ENCODE measurements at places on chromosomes 11 and 22. TPM values are rescaled to one million over a fixed set of nuclear protein-coding genes. Genes with fewer than 3 reads are reported as not detected.

DNA sequence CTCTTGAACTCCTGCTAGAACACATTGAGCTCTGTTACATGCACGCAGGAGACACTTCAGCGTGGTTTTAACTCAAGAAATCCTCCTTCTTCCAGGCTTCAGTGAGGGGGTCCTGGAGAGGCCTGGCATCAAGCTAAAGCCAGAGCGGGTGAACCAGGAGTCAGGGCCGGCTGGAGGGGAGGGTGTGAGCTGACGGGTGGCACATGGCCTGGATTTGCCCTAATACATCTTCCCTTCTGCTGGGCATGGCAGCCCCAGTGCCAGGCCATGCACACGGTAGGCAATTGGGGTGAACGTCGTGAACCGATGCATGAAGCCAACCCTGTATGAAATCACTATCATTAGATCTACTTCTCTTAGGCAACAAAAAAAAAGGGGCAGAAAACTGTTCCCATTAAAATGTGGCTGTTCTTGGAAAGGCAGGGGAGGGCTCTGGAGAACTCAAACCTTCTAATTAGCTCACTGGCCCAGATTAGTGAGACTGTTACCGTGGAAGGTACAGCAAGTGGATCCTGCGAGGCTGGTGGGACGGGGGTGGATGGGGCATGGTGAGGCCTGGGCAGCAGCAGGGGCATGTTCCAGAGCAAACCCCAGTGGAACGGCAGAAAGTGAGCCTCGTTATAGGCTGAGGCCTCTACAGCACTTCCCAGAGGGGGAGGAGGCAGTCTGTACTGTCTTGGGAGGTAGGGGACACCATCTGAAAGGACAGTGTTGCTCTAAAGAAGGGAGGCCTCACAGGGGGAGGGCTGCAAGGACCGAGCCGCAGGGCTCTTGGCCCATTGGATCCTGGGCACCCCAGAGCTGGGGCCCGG, 10.6 kb downstream of the IFT27 start:
- no peak for DNase-seq

The CHRM1 gene
- total RNA-seq = 0.09 TPM

- DNase-seq = no peak
These were observed 24.6 kb downstream of the DCPS start for GRCh38 chr11:126328444-126328843.

DNA sequence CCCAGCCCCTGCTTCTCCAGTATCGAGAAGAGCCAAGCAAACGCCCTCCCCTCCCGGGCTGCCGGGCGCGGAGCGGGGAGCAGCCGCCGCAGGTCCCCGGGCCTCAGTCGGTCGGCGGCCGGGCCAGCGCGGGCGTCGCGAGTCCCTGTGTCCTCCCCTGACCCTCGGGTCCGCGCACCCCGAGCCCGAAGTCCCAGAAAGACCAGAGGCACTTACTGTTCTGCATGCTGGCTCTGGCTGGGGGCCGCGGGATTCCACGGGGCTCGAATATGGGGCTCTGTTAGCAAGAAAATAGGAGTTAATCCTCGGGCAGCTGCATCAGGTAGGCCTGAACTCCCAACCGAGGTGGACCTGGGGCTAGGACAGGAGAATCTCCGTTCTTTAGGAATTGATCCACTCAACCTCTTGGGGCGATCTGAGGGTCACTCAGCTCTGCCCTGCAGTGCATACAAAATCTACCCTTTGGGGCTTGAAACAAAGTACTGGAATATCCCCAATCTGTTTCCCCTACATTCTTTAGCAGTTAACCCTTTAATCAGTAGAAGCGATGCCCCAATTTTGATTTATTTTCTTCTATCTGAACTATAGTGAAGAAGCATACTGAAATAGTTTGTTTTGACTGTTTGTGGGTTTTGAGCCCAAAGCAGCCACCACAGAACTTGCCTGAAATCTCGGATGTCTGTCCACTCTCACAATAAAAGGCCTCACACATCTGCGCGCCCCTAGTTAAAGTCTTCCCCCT, 4.8 kb downstream of the PAX6 start:
- no peak for DNase-seq

DNA sequence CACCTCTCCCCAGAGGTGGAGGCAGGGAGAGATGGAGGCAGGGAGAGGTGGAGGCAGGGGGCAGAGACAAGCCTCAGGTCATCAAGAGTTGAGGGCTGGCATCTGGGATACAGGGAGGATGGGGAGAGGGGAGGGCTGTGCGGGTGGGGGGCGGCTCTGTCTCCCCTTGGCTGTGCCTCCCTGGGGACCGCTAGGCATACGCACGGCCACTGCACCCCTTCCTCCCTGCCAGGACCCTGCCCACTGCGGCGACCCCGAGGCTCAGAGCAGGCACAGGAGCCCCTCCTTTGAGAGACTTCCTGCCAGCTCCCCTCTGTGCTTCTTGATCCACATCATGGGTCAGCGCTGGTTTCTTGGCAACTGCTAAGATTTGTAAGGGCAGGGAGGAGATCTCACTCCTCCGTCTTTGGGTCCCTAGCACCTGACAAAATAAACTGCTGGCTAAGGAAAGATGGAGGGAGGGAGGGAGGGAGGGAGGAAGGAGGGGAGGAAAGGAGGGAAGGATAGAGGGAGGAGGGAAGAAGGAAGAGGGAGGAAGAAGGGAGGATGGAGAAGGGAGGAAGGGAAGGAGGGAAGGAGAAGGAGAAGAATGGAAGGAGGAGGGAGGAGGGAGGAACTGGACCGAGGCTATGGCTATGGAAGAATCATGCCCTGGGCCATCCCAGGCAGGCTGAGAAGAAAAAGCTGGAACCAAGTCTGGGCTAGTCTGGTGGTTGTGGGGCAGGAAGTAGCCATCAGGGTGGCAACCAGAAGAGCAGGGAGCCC, 18.5 kb downstream of the PRR33 start:
- DNase-seq = no peak

All from mucosa of gallbladder (tissue), 1 donor.